A549 treated with CORT108297 at 1 μM for 4 hours (cell line): ENCODE measurements at places on chromosomes 5 and 9. TPM values are rescaled to one million over a fixed set of nuclear protein-coding genes. Genes with fewer than 3 reads are reported as not detected.

CRB2 gene
- total RNA-seq: 0.03 to 0.11 TPM (median 0.06 TPM) in 5 replicates

FGF18 gene
- 0.46 to 0.62 TPM (median 0.55 TPM) in 5 replicates for total RNA-seq

PCDHGA10 gene
- 0.01 to 0.02 TPM (median 0.02 TPM) in 3 of 5 replicates, not detected in the others for total RNA-seq

FYB1 gene
- 10.0 to 19.8 TPM (median 13.9 TPM) in 5 replicates for total RNA-seq

LCN15 gene
- total RNA-seq: 0.02 TPM in 1 of 5 replicates, not detected in the others

CDKN2B-AS1 gene
- total RNA-seq: not detected in 5 replicates
